Skin of body (tissue), 3 donors: ENCODE measurements at places on chromosomes 13 and 19. TPM values are rescaled to one million over a fixed set of nuclear protein-coding genes. Genes with fewer than 3 reads are reported as not detected.

The LPAR6 gene
- total RNA-seq = 62.5 TPM

The EXOC3L2 gene
- total RNA-seq = 0.89 TPM

The TSHZ3 gene
- 4.8 TPM for total RNA-seq

The ZNF610 gene
- total RNA-seq = 2.6 TPM

The APLP1 gene
- 3.0 TPM for total RNA-seq

The IFNL1 gene
- total RNA-seq = not detected

The ATP4A gene
- total RNA-seq = not detected

The TMEM145 gene
- 0.20 TPM for total RNA-seq
